NCI-H2029 (cell line): ENCODE measurements at places on chromosomes 3 and 15.

- DNase-seq: peak; percentile 89
Observed at GRCh38 chr3:48623851-48624547, 2.4 kb upstream of the TMEM89 start.

DNA sequence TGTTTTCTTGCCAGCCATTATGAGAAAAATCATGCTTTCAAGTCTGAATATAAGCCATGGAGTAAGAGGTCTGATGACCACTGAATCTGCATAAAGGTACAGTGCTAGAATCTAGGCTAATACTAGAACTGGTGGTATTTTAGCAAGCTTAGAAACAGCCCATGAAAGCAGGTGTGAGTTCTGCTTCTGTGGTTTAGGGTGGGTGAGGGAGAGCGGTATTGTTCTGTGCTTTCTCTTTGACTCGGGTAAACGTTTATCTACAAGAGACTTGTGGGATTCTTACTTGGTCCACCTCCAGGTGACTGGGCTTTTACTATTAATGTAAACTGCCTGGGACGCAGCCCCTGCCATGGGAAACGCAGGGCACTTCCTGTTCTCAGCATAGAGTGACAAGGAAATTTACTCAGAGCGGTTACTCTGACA is 55.2 kb downstream of the PGPEP1L start:
- DNase-seq: no peak

DNA sequence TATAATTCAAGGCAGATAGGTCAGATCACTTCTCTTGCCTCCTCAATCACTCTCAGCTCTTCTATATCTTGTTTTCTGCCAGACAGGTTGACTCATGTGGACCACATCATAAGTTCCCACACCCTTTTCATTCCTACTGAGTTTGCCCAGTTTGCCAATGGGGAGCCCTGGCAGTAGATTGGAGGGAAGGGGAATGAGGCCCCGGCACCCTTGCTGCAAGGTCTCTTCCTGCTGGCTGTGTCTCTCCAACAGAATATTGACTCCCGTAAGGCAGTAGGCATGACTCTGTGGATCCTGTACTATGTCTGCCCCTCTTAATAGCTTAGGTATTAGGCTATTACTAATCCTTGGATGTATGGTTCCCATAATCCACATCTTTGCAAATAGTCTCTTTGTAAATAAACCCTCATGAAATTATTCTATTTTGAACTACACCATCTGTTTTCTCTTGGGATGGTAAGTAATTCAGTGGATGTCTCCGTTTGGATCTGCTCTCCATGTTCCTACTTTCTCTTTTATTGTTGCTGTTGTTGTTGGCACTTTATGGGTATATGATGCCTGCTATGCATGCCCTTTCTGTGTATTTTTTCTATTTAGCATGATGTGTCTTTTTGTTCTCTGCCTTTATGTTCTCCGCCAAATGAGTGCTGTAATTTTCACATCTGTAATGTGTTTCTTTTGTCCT is 65.5 kb upstream of the DCBLD2 start:
- no peak for DNase-seq

DNA sequence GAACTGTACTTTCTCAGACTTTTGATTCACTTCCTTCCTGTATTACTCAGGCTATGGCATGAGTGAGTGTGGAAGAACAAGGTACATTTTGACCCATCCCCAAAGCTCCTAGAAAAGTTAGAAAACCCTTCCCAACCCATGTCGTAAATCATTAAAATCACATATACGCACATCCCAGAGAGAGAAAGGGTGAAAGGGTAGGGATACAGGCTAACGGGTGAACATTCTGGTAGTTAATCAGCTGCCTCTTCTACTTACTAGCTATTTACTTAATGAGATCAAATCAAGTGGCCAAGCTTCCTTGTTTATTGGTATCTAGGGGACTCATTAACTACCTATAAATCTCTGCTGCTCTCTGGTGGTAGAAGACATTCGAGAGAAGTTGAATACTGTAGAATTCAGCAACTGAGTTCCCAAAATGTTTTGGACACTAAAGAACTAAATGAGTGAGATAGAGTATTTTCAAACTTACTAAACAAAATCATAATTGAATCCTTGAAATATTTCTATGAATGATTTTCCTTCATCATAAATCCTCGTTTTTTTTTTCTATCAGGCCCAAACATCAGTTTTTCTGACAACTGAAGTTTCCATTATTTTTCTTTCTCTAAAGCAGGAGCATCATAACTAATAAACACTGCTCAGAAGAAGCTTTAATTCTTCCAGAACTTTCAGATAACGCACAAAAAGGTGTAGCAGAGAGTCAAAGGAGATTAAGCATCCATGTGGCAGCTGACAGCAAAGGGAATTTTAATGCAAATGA is 124.2 kb downstream of the IMPG2 start:
- no peak for DNase-seq

DNA sequence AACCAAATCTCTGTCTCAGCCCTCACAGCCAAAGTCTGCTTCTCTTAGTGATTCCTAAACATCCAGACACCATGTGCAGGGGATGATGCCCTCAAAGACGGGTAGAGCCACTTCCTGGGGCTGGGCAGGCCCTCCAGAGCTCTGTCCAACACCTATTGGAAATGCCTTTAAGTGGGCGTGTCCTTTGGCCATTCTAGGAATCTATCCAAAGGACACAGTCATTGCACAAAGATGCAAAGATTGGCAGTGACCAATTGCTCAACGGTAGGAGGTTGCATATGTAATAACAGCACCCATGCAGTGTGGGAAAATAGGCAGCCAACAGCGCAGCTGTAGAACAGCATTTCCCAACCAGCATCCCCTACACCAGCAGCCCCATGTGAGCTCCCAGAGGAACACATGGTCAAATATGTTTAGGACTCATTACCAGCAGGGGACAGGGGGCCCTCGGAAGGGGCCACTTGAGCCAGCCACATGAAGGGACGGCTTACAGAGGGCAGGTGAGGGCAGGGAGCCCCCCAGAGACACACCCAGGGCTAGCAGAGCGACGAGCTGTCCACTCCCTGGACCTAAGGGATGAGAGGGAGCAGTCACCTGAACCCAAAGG is 142.8 kb upstream of the IQSEC1 start:
- DNase-seq: no peak

DNA sequence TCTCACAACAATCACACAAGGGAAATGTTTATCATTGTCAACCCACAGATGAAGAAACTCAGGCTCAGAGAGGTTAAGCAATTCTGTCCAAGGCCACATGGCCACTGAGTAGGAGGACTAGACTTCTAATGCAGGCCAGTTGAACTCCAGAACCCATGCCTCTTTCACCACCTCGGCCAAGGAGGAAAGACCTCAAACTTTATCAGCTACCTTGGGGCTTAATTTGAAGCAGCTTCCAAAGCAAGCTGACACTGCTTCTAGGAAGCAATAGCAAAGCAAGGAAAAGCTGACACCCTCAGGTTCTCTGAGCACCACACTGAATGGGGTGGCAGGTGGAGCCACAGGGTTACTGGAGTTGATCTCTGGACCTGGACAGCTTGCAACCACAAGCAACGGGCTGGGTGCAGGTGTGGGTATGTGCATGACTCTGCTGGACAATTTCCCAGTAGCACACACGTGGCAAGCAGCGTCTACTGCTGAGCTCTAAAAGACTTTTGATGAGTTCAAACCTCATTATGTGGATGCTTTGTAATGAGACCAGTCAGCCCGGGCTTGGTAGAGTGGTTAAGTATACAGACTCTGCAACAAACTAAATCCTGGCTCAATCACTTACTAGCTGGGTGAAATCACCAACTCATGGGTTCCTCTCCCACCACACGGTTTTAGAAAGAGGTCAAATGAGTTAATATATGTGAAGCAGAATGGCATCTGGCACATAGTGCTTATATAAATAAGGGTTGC is 23.1 kb downstream of the CCNL1 start:
- peak; percentile 7 for DNase-seq

DNA sequence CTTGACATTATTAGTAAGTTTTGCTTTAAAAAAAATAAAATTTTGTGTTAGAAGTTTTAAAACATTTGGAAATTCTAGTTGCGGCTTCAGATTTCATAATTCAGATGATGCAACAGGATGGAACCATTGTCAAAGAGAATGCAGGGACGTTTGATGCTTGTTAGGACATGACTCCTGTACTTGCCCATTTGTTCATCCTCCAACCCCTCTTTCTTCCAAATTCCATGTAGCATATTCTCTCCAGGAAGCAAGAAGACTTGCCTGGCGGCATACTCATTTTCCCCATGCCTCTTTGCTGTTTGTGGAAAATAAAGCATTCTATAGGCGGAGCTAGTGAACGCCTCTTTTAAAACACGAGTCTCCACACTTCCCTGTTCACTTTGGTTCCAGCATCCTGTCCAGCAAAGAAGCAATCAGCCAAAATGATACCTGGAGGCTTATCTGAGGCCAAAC is at the start of gene CSTA:
Gene CSTA (plus strand): TSS at position 378 of the 453 bp plus-strand sequence. CDS start 45 bp downstream, at position 423.
- no peak for DNase-seq

DNA sequence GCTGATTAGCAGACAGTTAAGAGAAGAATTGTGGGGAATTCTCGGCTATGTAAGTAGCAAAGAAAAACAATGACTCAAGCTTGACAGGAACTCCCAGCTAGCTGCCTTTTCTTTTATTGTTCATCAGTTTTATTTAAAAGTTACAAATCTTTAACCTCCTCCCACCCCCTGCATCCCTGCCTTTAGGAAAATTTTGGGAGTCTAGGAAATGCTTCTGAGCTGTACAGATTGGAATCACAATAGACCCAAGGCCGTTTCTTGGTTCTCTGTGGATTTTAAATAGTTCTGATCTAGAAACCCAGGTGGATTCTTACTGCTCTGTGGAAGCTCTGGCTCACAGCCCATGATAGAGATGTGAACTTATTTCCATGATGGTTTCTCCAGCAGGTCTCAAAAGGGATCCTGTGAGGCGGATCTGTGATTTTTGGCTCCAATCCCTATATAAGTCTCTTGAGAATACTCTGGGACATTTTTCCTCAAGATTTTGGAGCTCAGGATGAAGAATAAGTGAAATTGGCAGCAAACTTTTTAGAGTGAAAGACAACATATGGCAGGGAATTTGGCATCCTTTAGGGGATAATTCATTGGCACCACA is 312.3 kb downstream of the EPHA3 start:
- DNase-seq: no peak

GRCh38 chr3:27119639-27120038 is 249.5 kb downstream of the NEK10 start:
- DNase-seq: no peak

- DNase-seq: peak; percentile 96
Observed at GRCh38 chr3:197541756-197542539, 13.8 kb downstream of the BDH1 start.

DNA sequence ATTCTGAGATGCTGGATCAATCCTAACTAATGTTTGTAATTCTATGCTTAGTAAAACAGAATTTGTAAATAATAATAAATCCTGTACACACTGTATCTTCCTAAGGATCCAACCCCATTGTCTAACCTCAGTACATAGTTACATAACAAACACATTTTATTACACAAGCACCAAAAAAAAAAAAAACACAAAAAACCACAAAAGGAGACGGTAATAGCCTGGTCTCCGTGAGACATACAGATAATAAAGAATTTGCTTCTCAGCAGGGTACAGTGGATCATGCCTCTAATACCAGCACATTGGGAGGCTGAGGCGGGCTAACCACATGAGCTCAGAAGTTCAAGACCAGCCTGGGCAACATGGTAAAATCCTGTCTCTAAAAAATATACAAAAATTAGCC is 558.7 kb downstream of the MAGI1 start:
- no peak for DNase-seq

GRCh38 chr3:154602241-154602640 is 172.3 kb upstream of the GPR149 start:
- DNase-seq: no peak

DNA sequence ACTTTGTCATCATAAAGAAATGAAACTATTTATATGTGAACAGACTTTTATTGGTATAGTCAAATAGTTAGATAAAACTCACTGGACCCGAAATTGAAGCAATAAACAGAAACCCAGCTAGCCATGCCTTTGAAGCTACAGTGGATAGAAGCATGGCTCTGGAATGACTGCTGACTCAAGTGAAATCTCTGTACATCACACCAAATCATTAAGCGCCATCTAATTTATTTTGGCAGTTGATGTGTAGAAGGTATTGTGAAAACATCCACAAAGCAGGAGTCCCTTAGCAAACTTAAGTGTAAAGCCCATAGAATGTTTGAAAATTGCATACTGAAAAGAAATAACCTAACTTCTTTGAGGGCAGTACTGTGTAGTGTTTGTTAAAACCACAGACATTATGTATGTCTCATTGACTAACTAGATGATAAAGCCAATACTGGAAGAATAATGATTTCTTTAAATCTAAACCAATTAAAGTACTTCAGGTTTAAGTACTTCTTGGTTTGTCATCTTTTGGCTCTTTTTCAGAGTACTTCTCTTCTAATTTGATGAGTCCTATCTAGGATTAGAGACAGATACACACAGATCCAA is 42.8 kb upstream of the FBXL22 start:
- no peak for DNase-seq

DNA sequence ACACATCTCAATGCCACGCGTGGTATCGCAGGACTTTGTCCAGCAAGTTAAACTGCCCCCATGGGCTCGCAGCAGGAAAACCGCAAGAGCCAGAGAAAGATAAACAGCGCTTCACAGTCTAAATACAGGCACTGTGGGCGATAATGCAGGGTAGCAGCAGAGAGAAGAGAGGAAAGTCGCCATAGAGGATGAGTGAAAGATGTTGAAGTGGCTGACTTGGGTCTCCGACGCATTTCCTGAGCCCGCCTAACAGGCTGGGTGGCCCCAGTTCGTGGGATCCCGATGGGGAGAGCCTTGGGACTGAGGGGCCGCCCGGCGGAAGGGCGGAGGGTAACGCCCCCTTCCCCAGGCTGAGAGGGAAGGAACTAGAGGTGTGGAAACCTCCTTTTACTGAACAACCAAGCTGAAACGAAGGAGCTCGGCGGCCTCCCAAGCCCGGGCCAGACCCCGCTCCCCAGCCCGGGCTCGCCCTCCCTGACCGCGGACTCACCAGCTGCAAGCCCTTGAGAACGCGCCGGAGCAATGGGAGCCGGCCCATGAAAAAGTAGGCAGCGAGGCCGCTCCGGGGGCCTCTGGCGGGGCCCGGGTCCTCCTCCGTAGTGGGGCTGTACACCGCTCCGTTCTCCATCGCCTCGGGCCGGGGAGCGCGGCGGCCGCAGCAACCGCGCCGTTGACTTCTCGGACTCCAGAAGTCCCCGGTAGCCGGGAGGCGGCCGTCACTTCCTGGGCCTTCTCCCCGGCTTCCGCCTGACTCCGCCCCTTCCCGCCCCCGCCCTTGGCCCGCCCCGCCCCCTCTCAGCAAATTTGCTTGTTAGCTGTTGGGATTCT is at the start of gene CMTM6:
Gene CMTM6 (minus strand): TSS at position 735 of the 828 bp plus-strand sequence. CDS start 107 bp downstream, at position 628.
- DNase-seq: peak; percentile 82

DNA sequence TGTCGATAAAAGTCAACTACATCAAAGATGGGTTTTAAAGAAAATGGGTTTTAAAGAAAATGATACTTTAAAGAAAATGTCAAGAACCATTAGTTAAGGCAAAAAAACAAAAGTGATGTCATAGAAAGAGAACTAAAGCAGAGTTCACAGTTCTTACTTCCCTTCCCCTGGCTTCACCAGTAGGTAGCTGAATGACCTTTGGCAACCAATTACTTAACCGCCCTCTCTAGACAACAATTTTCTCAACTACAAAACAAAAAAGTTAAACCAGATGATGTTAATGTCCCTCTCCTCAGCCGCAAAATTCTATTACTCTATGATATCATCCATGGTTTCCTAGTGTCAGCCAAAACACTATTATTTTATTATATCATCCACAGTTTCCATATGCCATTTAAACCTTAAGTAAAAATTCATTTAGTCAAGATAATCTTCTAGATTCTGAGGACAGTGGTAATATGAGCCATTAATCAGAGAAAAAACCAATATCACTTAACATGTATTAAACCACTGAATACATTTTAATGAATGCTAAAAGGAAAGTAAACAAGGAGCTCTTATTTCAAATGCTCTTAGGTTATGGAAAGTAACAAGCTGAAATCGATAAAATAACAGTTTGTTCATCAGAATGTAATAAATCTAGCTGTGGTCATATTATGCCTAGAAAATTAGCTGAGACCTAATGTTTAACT is 13.1 kb downstream of the RYK start:
- no peak for DNase-seq
